Tracheal epithelial cell (primary cell): ENCODE measurements at places on chromosomes 5 and 9. TPM values are rescaled to one million over a fixed set of nuclear protein-coding genes. Genes with fewer than 3 reads are reported as not detected.

The STPG3 gene
- total RNA-seq: not detected in 2 replicates

The PHF19 gene
- 7.0 and 7.7 TPM in 2 replicates for total RNA-seq

The SPATA31E1 gene
- total RNA-seq: not detected in 2 replicates

The PCDHGA3 gene
- total RNA-seq: under 0.01 and 0.21 TPM in 2 replicates

The CEMIP2 gene
- total RNA-seq: 32.8 and 50.6 TPM in 2 replicates

The SLC24A2 gene
- not detected in 2 replicates for total RNA-seq

The FOXD4L3 gene
- total RNA-seq: not detected in 2 replicates

The MLANA gene
- total RNA-seq: not detected in 2 replicates

The TMEM252 gene
- total RNA-seq: not detected in 2 replicates

The PDE6A gene
- under 0.01 TPM in 1 of 2 replicates, not detected in the other for total RNA-seq
